ENCODE measurements at places on chromosomes 4 and X.

DNA sequence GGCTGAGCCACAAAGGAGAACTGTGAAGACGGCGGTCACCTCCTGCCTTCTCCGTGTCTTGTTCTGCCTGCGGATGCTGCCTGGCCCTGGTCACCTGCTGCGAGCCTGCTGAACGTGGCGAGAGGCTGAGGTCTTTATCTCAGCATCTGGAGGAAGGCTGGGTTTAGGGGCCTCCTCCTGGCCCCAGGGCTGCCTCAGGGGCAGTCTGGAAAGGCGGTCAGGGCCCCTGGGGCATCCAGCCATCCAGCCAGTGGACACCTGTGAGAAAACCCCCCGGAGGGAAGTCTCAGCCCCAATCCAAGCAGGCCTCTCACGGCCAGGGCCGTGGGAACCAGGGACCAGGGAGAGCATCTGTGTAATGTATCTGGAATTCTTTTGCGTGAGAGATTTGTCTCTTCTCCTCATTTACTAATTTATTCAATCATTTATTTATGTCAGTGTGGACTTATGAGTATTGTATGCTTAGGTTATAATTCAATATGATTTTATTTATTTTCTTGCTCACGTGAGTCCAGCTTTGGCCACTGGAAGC lies 11.3 kb downstream of the PDE6B start:
- DNase-seq: no peak

- DNase-seq: no peak
Observed at GRCh38 chr4:182923796-182924340, 6.7 kb upstream of the DCTD start.

- DNase-seq: no peak
Observed at GRCh38 chrX:87621697-87622096, 104.1 kb downstream of the KLHL4 start.

DNA sequence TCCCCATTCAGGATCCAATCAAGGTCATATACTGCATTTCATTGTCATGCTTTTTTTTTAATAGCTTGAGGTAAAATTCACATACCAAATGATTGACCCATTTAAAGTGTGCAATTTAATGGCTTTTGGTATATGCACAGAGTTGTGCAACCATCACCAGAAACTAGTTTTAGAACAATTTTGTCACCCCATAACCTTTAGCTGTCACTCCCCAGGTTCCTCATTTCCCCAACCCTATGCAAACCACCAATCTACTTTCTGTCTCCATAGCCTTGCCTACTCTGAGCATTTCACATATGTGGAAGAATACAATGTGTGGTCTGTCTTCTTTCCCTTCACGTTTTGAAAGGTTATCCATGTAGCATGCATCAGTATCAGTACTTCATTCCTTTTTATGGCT lies 1.4 kb upstream of the SMAD1 start:
- DNase-seq: no peak

GRCh38 chrX:4263030-4263803 lies 549.8 kb upstream of the PRKX start:
- DNase-seq: no peak

DNA sequence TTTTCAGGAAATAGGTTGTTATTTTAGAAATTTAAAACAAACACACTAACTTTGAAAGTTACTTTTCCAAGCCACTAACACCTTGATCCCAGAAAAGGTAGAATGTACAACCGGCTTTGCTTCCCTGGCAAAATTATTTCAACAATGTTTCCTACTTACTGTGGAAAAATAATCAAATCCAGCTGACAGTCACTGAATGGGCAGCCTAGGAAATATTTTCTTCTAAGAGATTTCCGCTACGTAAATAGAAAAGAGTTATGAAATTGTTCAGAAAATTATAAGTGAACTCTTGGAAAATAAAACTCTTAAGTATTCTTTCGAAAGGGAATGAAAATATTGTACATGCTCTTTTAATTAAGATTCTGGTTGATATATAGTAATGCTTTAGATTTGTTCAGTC lies 195.7 kb downstream of the GASK1B start:
- no peak for DNase-seq

GRCh38 chr4:143389579-143390195 lies 53.0 kb downstream of the GAB1 start:
- DNase-seq: no peak

GRCh38 chr4:532588-533317 lies 33.7 kb downstream of the PIGG start:
- no peak for DNase-seq

GRCh38 chrX:24282381-24283126 lies 31.3 kb downstream of the SUPT20HL2 start:
- no peak for DNase-seq

- DNase-seq: no peak
Observed at GRCh38 chr4:99378876-99379275, 26.3 kb upstream of the ADH1C start.

DNA sequence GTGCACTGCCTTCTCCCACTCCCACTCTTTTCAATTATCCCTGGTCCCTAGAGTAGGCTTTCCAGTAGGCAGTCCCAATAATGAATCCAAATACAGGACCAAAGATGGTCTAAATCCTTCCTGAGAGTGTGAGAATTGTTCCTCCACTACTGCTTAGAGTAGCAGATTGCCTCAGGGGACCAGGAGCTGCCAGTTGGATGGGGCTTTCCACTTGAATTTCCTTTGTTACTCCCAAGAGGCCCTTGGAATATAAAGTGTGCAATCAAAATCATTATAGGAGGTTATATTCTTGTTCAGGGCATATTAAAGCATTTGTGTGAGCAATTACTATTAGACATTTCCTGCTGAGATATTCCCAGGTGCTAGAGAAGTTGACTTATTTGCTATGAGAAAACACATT lies 156.6 kb upstream of the TLL1 start:
- no peak for DNase-seq

GRCh38 chr4:121093261-121093660 lies 20.9 kb upstream of the NDNF start:
- DNase-seq: no peak

DNA sequence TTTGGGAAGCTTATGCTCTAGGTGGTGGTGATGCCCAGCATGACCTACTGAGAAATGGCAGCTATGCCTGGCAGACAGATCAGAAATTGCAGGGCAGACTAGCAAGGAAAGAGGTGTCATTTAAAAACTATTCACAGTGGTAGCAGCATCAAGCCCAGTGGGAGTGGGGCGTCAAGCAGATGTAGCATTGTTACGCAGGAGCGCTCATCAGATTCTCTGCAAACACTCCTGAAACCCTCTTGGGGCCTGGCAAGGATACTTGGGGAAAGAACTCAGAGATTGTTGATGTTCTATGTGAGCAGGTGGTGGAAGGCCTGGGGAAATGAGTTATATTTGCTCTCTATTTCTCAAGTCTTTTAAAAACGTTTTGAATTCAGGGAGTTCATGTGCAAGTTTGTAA lies 437.6 kb downstream of the RAPGEF2 start:
- DNase-seq: no peak

DNA sequence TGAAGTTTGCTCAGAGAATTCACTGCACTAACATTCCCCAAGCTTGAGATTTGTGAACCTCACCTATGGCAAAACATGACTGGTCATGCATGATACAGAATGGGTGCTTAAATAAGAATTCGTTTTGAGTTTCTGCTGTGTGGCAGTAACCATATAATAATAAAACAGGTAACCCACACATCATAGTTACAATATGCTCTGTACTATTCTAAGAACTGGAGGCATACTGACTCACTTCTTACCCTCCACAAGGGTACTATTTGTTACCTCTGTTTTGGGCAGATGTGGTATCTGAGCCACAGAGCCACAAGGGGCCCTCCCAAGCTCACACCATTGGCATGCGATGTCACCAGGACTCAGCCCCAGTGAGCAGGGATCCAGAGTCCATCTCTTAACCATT lies 17.6 kb downstream of the SLC2A9 start:
- no peak for DNase-seq

GRCh38 chrX:95330292-95330691 lies 1354.3 kb upstream of the DIAPH2 start:
- no peak for DNase-seq

GRCh38 chr4:14446311-14446710 lies 556.0 kb upstream of the CPEB2 start:
- DNase-seq: no peak

DNA sequence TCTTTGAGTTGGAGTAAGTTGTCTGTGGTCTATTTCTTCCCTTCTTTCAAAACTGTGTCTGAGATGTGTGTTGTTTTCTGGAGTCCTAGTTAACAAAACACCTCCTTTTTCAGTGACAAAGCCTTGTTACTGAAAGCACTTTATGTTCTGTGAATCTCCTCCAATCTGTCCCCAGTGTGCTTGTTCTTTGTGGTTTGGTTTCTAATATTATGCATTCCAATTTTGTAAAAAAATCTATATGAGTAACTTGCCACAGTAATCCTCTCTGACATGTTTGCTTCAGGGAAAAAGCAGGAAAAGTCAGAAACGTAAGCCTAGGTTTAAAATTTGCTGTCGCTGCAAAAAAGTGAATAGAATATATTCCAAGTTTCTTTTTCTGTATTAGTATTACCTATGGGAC lies 12.4 kb downstream of the PRRG1 start:
- DNase-seq: no peak

- no peak for DNase-seq
Observed at GRCh38 chr4:135672202-135672601, 1470.6 kb upstream of the PABPC4L start.

- DNase-seq: no peak
Observed at GRCh38 chrX:46569621-46570020, 3.9 kb upstream of the CHST7 start.

GRCh38 chr4:103303011-103303410 lies 104.9 kb upstream of the CENPE start:
- DNase-seq: no peak

DNA sequence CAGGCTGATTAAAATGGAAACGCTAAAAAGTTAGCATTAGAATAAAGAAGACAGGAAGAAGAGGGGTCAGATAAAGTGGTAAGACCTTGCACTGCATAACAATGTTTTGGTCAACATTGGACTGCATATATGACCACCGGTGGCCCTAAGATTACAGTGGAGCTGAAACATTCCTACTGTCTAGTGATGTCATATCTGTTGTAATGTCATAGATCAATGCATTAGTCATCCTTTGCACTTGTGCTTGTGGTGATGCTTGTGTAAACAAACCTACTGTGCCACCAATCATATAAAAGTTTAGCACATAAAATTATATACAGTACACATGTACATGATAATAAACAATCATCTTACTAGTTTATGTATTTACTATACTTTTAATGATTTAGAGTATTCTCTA lies 73.0 kb downstream of the TMEM165 start:
- DNase-seq: no peak

DNA sequence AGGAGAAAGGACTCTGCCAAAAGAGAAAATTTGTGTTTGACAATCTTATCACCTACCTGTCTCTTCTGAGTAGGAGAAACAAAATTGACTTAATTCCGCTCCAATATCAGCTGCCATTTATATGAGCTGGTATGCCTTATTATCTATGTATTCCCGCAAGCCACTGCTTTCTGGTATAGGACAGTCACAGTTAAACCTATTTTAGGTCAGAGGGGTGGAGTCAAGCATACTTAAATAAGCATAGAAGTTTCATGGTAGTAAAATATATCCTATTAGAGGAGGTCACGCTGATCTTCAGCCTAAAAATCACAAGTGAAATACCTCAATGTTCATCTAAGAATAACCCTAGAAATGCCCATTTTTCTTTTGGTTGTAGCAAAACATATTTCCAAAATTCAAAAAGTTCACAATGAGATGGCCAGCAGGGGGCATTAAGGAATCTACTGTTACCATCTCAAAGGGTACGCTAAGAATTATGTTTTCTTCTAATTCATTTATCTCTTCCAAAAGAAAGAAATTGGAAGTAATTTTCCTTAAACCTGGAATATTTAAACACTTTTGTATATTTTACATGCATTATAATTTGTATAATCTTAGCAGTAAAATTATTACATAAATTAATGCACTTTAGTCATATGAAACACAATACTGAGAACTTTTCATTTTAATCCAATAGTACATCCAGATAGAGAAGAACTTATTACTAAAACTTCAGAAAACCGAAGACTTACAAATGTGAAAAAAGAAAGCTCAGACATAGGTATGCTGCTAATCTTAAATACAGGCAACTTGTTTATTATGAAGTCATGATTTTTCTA lies 10.5 kb downstream of the PPAT start:
- no peak for DNase-seq

GRCh38 chrX:153684467-153685155 lies 3.1 kb upstream of the SLC6A8 start:
- DNase-seq: no peak

GRCh38 chr4:174828845-174829701 lies at the start of gene GLRA3:
TSS of gene GLRA3 (minus strand) at chr4:174829247. CDS start at chr4:174828811, 436 bp downstream.
- no peak for DNase-seq

DNA sequence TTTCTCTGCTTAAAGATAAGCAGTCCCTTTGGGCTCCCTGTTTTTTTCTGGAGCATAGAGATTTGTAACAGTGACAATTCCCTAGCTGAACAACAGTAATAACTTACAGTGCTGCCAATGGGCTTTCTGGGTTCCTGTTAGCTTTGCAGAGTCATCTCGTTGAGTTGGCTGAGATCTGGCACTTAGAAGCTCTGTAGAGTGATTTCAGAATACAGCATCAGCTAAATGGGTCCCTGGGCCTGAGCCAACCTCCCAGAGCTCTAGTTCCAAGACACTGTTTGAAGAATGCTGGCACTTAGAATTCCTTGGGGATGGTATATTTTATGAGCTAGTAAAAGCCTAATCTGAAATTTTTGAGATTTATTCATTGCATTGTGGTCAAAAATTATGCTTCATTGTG lies 43.5 kb upstream of the SERTM2 start:
- no peak for DNase-seq

DNA sequence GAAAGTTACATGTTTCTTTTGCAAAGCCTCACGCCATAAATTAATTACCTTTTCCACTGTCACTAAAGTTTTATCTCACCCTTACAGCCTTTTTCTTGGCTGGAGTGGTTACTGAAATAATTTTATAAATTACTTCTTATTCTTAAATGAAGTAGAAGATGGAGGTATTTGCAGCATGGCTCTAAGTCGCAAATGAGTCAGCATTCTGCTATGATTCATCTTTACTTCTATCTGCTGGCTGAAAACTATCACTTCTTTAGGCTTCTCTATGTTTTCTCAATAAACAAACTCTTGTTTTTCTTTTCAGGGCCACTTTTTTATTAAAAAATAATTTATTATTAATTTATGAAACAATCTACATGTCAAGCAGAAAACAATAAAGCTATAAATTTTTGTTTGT lies 210.2 kb upstream of the GYPA start:
- no peak for DNase-seq

GRCh38 chrX:129908636-129909035 lies 2.7 kb downstream of the UTP14A start:
- no peak for DNase-seq

GRCh38 chr4:184911310-184911709 lies 85.5 kb upstream of the ACSL1 start:
- DNase-seq: no peak

- DNase-seq: no peak
Observed at GRCh38 chrX:38276089-38276488, 51.2 kb downstream of the RPGR start.
